ENCODE measurements at places on chromosomes 3 and 15.

DNA sequence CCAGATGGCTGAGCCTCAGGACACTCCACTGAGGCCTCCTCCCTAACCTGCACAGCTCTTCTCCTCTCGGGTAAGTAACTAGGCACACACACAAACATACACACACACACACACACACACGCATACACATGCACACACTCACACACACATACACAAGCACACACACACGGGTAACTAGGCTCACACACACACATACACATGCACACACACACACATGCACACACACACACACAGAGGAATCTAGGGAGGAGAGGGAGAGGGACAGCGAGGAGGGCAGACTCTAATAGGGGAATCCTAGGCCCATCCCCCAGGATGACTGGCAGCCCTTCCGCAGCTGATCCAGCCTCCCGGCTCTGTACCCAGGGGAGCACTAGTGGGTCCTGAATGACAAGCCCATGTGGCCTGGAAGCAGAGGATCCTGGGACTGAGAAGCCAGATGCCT lies 177.4 kb upstream of the LINGO1 start:
- DNase-seq, result no peak

GRCh38 chr3:12509466-12509865 lies 25.2 kb downstream of the TSEN2 start:
- no peak for DNase-seq

GRCh38 chr15:62119874-62120273 lies 45.2 kb downstream of the C2CD4B start:
- DNase-seq, result no peak

DNA sequence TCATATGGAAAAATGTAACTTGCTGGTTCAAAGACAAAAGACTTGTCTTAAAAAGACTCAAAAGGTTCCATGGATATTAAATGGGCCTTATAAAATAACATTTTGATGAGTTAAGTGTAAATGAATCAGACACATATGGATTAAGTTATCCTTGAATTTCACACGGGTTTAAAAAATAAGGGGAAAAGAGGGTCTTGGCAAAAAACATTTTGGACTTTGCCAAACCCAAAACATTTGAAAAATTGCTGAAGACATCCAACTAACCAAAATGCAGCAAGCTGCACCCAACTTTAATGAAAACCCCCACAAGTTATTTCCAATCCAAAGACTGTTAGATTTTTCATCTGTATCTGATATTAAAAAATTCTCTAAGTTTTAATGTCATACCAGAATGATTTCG lies 200.7 kb downstream of the MEIS2 start:
- DNase-seq, result no peak

- DNase-seq, result no peak
These were observed 3.0 kb upstream of the RHO start for GRCh38 chr3:129525341-129525968.

Measured in posterior cingulate gyrus (tissue), 11 donors.